ENCODE measurements at places on chromosomes 3 and 15. TPM values are rescaled to one million over a fixed set of nuclear protein-coding genes. Genes with fewer than 3 reads are reported as not detected.

Gene IGDCC3
- total RNA-seq = 1.2 TPM

- no peak for DNase-seq
Observed at GRCh38 chr3:39491733-39492350, 24.4 kb downstream of the MOBP start.

DNA sequence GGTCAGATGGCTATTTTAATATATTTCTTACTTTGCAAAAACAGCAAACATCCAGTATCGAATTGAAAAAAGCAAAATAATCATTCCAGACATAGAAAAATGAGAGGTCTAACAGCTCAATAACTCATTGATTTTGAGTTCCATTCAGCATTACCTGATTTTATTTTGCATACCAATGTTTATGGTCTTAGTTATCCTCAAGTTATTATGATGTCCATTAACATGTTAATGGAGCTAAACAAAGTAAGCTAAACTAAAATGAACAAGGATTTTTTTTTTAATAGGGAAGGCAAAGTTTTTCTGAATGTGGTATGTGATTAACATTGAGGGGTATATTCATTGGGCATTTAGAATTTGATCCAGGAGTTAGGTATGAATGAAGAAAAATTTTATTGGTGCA, 13.1 kb downstream of the MYH15 start:
- no peak for DNase-seq

Gene SSUH2
- total RNA-seq = 0.45 TPM

GRCh38 chr15:47685141-47685870, 32.0 kb upstream of the SEMA6D start:
- no peak for DNase-seq

Gene CHAC1
- total RNA-seq = 0.50 TPM

Gene STRIT1
- total RNA-seq = not detected

DNA sequence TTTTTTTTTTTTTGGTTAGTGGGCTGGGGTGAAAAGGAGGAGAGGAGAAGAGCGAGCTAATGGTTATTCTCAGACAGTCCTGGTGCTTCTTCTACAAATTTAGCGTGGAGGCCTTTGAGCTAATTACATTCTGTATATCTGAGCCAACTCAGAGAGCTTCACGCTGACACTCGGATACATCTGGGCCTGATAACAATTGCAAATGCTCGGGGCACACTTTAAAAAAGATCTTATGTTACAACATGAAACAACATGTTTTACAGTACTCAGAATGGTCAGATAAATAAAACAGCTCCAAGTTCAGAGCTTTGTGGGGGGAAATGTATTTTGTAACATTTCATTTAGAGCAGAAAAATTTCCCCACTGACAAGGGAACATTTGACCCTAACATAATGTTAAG, 966.9 kb upstream of the NR2F2 start:
- no peak for DNase-seq

DNA sequence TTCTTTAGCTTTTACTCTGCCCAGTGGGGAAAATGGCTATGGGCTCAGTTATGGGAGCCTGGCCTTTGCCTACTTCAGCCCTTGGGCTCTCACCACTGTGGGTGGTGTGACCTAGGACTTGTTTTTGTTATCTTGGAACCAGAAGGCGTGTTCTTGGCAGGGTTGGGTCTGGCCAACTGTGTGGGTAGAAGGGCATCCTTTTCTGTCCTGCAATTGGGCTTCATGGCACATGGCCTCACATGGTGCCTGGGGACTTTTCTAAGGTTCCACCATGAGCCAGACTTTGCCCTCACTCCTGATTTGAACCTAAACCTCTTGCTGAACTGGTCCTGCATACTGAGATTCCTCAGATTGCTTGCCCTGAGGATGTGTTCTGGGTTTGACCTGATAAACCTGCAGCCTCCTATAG, 1.7 kb downstream of the GLYCTK start:
- DNase-seq = peak; percentile 13

DNA sequence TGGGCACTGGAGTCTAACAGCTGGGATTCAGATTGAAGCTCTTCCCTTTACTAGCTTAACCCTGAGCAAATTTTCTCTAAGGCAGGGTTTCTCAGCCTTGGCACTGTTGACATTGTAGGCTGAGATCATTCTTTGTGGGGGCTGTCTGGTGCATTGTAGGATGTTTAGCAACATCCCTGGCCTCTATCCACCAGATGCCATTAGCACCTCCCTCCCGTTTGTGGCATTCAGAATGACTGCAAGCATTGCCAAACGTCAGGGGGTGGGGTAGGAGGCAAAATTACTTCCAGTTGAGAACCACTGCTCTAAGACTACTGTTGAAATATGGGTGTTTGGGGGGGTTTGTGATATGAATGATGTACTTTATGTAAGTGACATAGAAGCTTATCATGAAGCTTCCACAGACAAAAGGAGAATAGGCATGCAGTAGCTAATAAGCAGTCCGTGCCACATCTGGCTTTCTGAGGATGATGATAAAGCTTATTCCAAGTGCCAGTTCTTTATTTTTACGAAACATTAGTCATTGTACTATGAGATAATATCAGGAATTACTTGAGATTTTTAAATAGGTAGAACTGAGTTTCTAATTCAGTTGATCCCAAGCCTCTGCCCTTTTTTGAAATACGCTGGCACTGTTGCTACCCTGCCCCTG, 39.3 kb downstream of the NKIRAS1 start:
- no peak for DNase-seq

Measured in ovary (tissue), 10 donors.